ENCODE measurements at places on chromosomes 2 and 18.

GRCh38 chr2:136067459-136067858, 50.5 kb downstream of the CXCR4 start:
- no peak for DNase-seq

DNA sequence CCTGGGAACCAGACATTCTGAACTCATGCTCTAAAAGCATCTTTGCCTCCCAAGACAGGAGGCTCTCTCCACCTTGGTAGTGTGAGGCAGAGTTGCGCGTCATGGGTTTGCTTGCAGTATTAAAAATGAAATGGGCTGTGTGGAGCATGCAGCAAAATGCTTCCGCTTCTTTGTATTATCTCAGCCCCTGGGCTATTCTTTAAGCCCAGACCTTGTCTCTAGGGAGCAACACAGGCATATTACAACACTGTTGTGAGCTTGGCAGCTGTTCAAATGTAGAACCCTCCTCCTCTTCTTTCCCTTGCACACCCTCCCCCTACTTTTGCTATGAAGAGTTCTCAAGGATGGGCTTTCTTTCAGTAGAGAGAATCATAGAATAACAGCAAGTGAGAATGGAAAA, 185.1 kb upstream of the LHCGR start:
- no peak for DNase-seq

DNA sequence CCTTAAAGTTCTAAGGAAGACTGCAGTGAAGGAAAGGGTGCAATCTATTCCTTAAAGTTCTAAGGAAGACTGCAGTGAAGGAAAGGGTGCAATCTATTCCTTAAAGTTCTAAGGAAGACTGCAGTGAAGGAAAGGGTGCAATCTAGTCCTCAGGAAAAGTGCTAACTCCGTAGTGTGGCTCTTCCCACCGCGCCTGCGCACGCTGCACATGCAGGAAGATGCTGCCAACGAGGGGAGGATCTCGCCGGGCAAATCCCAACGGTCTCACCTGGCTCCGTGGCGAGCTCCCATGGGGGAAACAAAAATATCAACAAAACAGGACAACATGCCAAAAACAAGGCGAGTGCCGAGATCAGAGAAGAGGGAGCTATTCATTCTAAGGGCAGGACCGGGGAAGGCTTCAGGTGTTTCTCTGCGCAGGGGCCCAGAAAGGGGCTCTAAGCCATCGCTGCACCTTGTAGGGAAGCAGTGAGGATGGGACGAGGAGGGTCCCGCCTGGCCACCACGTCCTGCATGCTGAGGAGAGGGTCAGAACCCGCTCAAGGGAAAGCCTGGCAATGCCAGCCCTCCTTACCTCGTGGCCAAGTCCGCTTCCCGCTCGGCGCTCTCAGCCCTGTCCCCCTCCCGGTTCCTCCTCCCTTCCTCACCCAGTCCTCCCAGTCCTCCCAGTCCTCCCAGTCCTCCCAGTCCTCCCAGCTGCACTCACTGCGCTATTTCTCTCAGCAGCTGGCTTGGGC, 24.5 kb downstream of the TIMM21 start:
- no peak for DNase-seq

- no peak for DNase-seq
Observed at GRCh38 chr2:122816803-122817202, 1061.4 kb downstream of the TSN start.

GRCh38 chr2:159561786-159562185, 54.6 kb downstream of the BAZ2B start:
- no peak for DNase-seq

DNA sequence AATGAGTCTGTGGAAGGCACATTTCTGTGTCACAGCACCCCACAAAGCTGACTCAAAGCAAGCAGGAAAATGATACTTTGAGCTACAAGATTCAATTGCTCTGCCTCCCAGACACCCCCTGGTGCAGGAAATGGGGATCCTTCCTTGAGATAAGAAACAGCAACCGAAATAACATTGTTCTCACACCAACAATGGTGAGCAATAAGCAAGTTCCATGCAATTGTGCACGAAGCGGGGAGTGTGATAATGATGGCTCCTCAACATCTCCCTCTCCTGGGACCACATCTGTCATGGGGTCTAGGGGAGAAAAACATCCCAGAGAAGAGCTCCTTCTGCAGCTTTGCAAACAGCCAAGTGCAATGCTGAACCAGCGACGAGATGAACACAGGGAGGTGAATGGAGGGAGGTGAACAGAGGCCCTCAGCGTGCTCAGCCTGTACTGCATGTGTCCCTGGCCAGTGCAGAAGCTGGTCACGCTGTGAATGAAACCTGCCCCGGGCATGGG, 67.7 kb downstream of the PDCL3 start:
- DNase-seq = no peak

DNA sequence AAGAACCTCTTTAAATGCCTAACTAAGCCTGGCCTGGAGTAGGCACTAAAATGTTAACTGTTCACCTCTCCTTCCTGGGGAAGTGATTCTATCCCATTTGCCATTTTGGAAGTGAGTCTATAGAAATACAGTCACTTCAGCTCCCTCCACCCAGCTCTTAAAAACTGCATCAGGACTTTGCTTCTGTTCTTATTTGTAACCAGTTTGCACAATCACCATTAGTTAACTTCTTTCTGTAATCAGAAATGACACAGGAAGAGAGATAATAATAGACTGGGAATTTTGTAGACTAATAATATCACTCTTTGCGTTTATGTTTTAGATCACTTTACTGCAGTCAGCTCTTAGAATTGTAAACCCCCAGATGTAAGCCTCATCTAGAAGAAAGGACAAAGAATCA, 16.0 kb upstream of the MARCO start:
- no peak for DNase-seq

GRCh38 chr2:212941361-212941760, 210.1 kb downstream of the IKZF2 start:
- no peak for DNase-seq

- DNase-seq = no peak
Observed at GRCh38 chr2:111919365-111919764, 21.0 kb downstream of the MERTK start.

DNA sequence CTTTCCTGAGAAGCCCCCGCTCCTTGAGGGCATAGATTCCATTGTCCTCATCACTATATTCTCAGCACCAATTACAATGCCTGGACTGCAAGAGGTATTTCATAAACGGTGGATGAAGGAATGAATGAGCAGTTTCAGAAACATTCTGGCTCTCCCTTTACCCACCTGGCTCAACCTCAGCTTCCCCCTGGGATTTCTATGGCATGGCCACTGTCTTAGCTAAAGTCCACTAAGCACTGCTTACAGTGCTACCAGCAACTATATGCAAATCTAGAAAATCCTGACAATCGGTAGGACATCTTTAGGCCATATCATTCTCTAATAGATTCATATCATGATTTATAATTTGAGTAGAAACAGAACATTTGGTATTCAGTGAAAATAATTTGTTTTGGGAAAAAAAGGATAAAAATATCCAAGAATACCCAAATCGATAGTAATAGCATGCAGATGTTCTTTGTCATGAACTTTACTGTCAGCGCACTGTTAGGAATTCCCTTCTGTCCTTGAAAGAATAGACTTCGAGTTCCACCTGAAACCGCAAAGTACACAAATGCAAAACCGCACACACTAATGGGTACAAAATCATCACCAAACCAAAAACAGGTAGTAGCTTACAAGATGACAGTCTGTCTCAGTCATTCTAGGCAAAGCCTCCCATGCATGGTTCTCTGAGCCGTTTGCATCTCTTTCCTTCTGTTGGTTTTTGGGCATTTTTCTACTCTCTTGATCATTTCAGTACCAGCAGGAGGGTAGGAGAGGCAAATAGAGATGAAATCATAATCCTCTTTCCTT, 303.6 kb upstream of the ID2 start:
- DNase-seq = no peak

DNA sequence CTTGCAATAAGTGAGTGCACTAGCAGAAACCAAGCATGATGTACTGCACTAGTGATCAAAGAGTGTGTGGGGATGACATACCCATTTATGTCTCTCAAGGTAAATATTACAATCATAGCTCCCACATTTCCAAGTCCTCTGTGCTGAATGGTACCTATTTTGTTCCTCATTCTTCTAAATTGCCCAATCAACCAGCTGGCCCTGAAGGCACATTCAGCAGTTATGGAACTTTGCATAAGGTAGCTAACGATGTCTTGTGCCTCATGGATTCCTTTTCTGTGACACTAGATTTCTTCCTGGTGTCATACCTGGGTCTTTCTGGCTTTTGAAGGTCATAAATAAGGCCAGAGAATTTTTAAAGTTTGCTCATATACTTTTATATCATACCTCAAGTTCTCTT, 963.0 kb downstream of the SLC4A3 start:
- DNase-seq = no peak

GRCh38 chr2:152488075-152488474, 153.1 kb downstream of the FMNL2 start:
- DNase-seq = no peak

DNA sequence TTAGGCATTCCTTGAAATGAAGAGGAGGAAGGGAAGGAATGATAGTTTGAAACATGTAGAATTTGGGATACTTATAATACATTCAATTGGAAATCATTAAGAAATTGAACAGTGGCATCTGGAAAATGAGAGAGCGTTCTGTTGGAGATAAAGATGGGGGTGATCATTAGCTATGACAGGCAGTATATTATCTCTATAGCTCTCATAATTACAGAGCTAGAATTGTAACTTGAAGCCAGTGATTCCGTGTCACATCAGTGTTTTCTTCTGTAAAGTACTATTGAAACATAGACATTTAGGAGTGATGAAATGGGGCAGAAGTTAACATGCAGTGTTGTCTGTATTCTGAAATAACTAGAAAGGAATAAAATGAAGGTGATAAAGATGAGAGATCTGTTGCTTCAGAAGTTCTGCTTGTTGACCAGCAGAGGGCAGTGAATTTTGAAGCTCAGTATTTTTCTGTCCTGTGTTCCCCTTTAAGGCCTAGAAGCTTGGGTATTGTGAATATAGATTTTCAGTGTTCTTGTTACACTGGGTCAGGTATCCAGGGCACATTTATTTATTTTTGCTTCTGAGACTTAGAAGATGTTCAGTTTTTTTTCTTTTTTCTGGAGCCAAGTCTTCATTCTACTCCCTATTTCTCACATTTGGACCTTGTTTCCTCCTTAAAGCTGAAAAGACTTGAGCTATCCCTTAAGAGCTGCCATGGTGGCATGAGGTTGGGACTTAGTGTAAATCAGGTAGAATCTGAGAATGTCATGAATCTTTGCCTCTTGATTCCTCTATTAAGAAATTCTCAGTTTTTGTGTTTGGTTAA, 157.4 kb downstream of the TAF4B start:
- DNase-seq = no peak

DNA sequence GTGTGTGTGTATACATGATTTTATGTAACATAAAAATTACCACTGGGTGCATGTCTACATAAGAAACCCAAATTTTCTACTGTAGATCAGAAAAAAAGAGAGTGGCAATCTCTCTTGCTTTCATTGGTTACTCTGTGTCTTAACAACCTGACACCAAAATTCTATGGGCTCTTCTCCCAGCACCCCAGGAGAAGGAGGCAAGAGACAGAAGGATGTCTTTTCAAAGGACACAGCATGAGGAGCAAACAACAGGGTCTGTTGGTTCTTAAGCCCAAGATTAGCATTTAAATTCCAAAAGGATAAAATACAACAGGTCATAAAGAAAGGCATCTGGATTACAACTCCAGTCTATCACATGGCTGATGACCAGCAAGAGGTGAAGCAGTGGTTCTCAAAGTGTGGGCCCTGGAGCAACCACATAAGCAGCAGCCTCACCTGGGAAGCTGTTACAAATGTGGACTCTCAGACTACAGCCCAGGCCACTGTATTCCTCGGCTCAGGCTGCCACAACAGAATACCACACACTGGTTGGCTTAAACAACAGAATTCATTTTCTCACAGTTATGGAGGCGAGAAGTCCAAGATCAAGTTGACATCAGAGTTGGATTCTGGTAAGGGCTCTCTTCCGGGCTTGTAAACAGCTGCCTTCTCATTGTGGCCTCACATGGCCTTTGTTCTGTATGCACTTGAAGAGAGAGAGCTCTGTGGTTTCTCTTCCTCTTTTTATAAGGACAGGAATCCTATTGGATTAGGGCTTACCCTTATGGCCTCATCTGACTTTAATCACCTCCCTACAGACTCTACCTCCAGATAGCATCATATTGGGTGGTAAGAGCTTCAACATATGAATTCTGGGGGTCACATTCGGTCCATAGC, 79.8 kb upstream of the RNF152 start:
- no peak for DNase-seq
